SJCRH30 (cell line): ENCODE measurements at places on chromosomes 4 and X. TPM values are rescaled to one million over a fixed set of nuclear protein-coding genes. Genes with fewer than 3 reads are reported as not detected.

The SNCA gene
- total RNA-seq, result 39.2 and 46.6 TPM in 2 replicates

The AFP gene
- total RNA-seq, result 12.7 and 13.3 TPM in 2 replicates

The CLIC2 gene
- 0.05 and 0.06 TPM in 2 replicates for total RNA-seq

The AVPR2 gene
- total RNA-seq, result not detected in 2 replicates

The NUP62CL gene
- not detected in 2 replicates for total RNA-seq

DNA sequence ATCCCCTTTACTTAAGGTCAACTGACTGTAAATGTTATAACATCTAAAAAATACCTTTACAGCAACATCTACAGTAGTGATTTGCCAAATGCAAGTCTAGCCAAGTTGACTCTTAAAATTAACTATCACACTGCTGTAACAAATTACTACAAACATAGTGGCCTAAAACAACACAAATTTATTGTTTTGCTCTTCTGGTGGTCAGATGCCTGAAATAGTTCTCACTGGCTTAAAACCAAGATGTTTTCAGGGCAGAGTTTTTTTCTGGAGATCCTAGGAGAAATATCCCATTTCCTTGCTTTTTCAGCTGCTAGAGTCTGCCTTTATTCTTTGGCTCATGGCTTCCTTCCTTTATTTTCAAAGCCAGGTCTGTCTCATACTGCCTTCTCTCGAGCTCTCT is 120.5 kb downstream of the ADGRL3 start:
- H3K4me1 ChIP-seq, result no peaks in the 10 kb centered on the region
- no peak overlapping the region for H3K4me3 ChIP-seq
- no peak for DNase-seq
- H3K27ac ChIP-seq, result no peak overlapping the region

GRCh38 chr4:107693132-107693531 is 26.9 kb downstream of the PAPSS1 start:
- H3K4me3 ChIP-seq, result no peak overlapping the region
- peaks cover 3% of the 10 kb centered on the region; the same call in 1 of the 2 replicates for H3K4me1 ChIP-seq
- H3K27me3 ChIP-seq, result no peaks in the 10 kb centered on the region
- no peak for DNase-seq
- H3K36me3 ChIP-seq, result peaks cover 10% of the 10 kb centered on the region

GRCh38 chr4:169207436-169208089 is 63.2 kb downstream of the SH3RF1 start:
- H3K4me1 ChIP-seq, result no peaks in the 10 kb centered on the region
- no peak overlapping the region for H3K27ac ChIP-seq
- H3K4me3 ChIP-seq, result no peak overlapping the region
- no peak for DNase-seq
- H3K27me3 ChIP-seq, result no peaks in the 10 kb centered on the region

- peaks cover 77% of the 10 kb centered on the region for H3K36me3 ChIP-seq
- no peak overlapping the region for H3K4me3 ChIP-seq
- DNase-seq, result no peak
- no peaks in the 10 kb centered on the region for H3K27me3 ChIP-seq
- H3K27ac ChIP-seq, result no peak overlapping the region
Measured at GRCh38 chrX:115632455-115632854, 71.5 kb downstream of the PLS3 start.

- DNase-seq, result no peak
- no peaks in the 10 kb centered on the region for H3K36me3 ChIP-seq
- H3K27me3 ChIP-seq, result no peaks in the 10 kb centered on the region
- no peak overlapping the region for H3K27ac ChIP-seq
Measured at GRCh38 chr4:144362366-144362765, 221.8 kb upstream of the GYPA start.
